Type B pancreatic cell (in vitro differentiated cells): ENCODE measurements at places on chromosomes 1 and 21.

DNA sequence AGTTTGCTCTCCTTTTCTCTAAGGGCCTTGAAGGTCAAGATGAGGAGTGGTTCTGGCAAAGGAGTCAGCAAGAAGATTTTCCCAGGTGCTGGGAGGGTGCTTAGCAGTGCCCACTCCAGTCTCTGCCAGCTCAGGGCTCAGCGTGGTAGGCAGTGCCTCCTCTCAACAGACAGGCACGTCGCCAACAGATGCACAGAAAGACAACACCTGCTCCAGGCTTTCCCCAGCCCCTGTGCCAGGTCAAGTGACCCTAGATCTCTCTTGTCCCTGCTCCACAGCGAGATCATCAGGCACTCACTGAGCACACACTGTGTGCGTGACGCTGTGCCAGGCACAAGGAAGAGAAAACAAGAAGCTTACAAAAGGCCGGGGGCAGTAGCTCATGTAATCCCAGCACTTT lies 86.0 kb downstream of the CASZ1 start:
- peaks cover 48% of the 10 kb centered on the region for H3K27me3 ChIP-seq
- DNase-seq, result no peak
- H3K4me3 ChIP-seq, result no peak overlapping the region
- no peaks in the 10 kb centered on the region for H3K36me3 ChIP-seq
- H3K4me1 ChIP-seq, result peaks cover 15% of the 10 kb centered on the region

DNA sequence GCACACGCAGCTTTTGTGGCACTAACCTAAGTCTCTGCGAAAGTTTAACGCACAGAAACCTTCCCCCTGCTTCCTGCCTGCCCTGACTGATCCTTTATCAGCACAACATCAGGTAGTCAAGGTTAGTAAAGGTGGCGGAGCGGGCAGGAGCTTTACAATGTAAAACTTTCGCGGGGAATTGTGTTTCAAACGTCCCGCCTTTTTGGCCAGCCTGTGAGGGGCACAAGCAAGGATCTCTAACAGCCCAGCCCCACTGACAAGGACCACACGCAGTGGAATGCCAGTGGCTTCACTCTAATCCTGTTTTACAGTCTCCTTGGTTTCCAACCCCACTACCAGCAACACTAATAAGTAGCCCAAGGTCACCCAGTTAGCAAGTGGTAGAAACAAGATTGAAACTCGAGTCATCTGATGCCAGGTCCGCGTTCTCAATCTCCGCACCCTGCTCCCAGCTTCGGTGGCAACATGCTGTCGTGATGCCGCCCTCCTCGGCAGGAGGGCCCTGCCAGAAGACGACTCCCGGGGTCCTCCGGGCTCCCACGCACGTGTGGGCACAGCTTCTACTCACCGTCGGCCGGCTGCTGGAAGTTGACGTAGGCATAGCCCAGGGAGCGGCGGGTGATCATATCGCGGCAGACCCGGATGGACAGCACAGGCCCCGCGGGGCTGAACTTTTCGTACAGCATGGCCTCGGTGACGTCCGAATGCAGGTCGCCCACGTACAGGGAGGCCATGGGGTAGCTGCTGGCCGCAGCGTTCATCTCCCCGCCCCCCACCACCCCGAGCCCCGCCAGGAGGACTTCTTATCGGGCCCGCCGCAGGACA lies 1.2 kb downstream of the PABPC4 start:
- DNase-seq, result no peak
- no peaks in the 10 kb centered on the region for H3K27me3 ChIP-seq
- peak overlapping the region; percentile 95 for H3K4me3 ChIP-seq
- H3K27ac ChIP-seq, result peak overlapping the region; percentile 87

GRCh38 chr1:2312160-2312514 lies 79.2 kb downstream of the MORN1 start:
- H3K36me3 ChIP-seq, result peaks cover 11% of the 10 kb centered on the region
- H3K4me1 ChIP-seq, result no peaks in the 10 kb centered on the region
- H3K27ac ChIP-seq, result no peak overlapping the region
- DNase-seq, result no peak

- peaks cover 3% of the 10 kb centered on the region for H3K27me3 ChIP-seq
- H3K36me3 ChIP-seq, result peaks cover 18% of the 10 kb centered on the region
- H3K27ac ChIP-seq, result peak overlapping the region; percentile 90
Measured at GRCh38 chr1:166840309-166841274, 1.3 kb downstream of the POGK start.
